ENCODE measurements at places on chromosomes 2 and 18.

DNA sequence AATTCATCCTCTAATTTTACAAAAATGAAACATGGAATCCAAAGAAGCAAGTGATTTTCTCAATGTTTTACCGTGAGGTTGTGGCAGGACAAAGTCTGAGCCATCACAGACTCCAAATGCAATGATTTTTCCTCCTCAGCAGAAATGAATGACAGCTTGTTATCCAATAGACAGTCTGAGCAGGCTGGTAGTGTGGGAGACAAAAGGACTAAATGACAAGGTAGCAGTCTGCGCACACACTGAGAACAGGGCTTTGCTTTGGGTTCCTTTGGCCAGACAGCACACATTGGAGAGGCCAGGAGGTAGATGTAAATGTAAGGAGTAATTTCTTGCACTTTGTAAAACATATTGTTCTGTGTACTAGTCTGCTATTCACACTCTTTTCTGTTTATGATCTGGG is 50.3 kb upstream of the RGPD4 start:
- no peak for DNase-seq

DNA sequence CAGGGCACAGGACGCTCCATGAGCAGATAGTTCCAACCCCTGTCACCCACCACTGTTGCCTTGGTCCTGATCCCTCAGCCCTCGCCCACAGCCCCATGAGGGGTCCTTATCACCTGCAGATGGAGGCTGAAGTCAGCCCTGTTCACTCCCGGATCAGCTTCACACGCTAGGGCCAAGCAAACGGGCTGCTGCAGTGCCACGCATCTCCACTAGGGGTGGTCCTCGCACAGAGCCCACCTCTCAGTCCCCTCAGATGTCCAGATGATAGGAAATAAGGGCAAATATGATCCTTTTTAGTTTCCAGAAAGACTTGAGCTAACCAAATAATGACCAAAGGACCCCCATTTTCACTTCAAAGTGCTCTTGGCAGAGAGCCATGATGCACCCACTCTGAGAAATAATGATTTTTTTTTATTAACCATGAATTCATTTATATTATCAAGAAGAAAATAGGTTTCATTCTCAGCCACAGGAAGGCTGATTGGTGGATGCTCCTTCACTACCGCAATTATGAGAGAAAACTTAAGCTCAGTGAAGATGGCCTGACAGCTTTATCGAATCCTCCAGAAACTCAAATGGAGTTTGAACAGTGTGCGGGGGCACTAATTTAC is 71.9 kb upstream of the KLHL29 start:
- peak; percentile 14 for DNase-seq

DNA sequence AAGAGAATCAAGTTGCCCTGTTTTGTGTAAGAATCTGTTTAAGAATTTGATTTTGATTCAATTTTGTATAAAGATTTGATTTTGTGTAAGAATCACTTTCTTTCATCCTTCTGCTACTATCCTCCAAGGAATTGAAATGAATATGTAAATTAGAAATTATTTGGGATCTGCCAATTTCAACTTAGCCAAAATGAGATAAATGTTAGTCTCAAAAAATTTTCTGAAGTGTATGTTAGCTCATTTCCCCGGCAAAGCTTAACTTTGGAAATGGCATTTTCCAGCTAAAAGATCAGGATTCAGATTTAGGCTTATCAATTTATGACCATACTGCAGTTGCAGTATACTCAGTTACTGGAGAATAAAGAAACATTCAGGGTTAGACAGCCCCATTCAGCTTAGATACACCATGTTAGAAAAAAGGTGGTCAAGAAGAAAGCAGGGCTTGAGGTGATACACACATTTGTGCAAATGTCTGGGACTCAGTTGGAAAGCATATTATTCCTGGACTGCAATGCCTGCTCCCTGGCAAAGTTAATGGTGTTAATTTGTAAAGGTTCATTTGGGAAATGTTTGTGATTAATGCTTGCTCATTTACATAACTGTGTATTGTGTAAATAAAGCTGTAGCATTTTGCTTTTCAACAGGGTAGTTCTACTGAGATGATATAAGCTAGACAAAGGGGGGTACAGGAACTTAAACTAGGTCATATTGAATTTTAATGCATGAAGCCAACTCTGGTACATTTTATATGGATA is 247.8 kb upstream of the SESTD1 start:
- DNase-seq: no peak

- no peak for DNase-seq
These were observed 4.0 kb upstream of the HOXD4 start for GRCh38 chr2:176147210-176147799.

- DNase-seq: no peak
These were observed 396.8 kb upstream of the CELF4 start for GRCh38 chr18:37962316-37962966.

DNA sequence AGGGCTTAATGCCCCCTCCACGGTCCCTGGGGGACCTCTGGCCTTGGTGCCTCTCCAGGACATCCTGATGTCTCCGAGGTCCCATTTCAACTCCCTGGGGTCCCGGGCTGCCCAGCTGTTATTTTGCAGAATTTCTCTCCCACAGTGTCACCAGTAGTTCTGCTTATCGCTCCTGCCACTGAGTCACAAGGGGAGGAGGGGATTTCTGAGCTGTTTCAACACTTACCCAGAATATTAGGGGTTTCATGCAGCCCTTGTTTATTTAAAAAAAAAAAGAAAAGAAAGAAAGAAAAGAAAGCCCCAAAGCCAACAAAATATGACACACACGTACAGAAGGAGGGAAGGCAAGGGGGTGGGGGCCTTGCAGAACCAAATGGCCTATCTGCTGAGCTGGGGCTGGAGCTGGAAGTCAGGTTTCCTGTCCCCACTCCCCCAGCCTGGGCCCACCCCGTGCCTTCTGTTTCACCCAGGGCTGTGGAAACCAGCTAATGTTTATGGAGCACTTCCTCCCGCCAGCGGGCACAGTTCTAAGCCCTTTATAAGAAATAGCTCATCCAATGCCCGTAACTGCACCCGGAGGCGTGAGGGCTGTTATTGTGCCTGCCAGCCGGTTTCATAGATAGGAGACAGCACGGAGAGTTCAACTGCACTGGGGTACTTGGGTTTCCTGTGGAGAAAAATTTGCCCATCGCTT is 8.4 kb upstream of the ARID5A start:
- no peak for DNase-seq

- DNase-seq: no peak
These were observed 143.4 kb downstream of the EML6 start for GRCh38 chr2:54866868-54867267.

- DNase-seq: no peak
These were observed 72.1 kb upstream of the LYPD6B start for GRCh38 chr2:148966438-148966758.

DNA sequence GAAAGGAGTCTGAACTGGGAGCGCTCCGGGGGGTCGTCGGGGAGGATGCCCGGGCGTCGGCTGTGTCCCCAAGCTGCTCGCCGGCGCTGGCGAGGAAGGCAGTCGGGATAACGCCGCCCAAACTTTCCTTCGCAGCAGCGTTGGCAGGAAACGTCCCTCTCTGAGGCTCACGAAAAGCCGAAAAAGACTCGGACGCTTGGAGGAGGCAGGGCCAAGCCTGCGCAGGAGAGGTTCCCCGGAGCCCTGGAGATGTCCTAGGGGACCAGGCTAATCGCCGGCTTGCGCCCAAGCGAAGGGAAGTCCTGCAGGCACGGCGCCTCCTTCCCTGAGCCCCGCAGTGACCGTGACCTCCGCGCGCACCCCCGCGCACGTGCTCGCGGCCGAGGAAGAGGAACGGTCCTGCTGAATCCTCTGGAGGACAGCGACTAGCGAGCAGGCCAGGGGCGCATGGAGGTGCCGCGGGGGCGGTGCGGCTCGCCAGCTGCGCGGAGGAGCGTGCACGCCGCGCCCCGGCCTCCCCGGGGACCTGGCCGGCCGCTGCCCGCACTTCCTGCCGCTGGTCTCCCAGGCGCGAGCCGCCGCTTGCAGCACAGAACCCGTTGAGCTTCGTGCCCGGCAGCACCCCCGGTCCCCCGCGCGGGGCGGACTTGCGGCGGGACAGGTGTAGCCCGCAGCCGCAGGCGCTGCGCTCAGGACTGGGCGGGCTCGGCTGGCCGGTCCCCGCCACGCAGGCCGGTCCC is at the start of gene SH3RF3:
TSS of gene SH3RF3 (plus strand) at position 590 of the 740 bp plus-strand sequence.
- peak; percentile 41 for DNase-seq

DNA sequence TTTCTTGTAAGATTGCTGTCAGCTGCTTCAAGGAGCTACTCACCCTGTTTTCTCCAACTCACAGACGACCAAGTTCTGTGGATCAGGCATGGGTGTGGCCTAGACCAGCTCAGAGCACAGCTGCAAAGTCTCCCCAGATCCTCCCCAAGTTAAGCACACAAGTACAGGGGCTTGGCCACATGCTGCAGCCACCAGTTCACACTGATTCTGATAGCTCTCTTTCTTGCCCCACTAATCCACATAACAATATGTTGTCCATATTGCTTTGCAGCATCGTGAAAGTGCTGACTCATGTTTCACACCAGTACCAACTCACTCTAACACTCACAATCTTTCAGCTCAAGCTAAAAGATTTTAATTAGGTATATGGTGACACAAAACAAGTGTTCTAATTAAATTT is 437.0 kb downstream of the PARD3B start:
- no peak for DNase-seq

GRCh38 chr2:135850892-135851668 is 14.1 kb upstream of the LCT start:
- DNase-seq: no peak

DNA sequence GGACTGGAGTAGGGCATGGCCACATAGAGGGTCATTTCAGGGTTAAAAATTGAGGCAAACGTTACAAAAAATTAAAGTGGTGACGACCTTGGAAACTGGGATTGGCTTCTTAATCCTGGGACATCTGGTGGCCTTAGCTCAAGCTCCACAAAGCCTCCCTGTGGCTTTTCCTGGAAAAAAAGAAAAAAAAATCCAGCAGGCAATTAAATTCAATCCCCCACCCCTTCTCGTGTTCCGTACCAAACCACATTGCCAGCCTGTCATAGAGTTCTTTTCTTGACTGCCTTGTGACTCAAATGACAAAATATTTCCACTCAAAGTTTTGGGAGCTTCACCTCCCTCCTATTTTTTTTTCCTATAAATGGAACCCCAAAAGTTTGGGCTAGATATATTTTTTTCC is 195.6 kb downstream of the HRH4 start:
- no peak for DNase-seq

DNA sequence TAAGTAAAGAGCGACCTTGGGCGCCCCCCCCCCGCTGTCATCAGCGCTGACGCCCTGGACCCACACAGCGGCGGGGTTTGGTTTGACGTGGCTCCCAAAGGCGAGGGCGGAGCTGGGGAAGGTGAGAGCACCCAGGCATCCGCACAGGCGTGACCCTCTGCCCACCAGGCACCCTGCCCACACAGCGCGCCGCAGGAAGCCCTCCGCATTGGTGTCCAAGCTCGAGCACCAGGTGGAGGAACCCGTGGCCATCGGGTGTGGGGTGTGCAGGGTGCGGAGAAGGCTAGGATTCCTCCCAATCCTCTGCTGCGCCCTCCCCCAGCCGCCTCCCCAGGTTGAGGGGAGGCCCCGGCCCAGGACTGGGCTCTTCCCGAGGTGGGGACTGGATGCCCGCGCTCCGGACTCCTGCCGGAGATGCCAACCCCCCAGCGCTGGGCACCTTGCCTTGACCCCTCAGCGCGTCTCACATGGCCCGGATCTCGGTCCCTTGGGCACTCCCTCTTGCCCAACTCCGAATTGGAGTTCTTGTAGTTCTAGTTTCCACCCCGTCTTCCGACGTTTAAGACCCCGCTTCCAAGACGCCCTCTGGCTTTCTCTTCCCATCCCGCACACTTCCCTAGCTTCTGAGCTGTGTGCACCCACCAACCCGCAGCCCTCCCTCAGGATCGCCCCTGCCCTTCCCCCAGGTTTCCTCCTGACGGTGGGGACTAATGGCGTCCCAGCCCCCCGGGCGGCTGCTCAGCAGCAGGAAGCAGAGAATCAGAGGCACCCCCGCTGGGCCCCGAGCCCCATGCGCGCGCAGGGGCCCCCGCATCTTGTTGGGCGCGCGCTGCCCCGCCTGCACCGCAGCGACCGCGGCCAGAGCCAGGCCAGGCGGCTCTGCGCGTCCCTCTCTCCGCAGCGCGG is 25.9 kb upstream of the RESP18 start:
- DNase-seq: no peak

DNA sequence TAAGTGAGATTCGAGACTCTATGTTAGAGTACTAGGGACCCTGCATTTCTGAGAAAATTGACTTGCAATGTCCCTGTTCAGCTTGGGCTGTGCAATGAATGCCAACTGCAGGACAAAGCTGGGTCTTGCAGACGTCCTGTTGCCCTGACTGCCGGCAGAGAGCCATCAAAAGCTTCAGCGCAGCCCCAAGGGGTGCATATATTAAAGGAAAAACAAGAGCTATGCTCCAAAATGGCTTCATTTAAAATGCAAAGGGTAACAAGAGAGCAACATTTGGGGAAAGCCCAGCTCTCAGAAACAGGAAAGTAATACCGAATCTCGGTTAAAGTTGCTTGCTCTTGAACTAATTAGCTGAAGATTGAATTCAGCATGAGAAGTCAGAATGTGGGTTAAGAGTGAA is 110.9 kb upstream of the PNPT1 start:
- no peak for DNase-seq

- DNase-seq: no peak
These were observed 32.9 kb downstream of the LBH start for GRCh38 chr2:30264274-30264673.

DNA sequence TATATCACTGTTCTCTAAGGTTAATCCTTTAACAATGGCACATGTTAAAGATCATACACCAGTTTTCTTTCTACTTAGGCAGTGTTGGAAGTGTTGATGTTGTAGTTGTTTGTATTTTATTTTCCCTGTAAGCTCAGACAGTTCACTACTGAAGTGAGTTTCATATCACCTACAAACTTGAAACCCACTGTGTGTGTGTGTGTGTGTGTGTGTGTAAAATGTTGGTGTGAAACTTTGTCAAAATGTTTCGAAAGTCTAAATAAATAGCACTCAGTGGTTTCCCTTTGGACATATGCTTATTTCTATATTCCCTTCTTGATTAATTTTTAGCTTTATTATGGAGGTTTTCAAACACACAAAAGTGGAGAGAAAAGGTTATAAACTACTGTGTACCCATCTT is 79.8 kb upstream of the CAVIN2 start:
- no peak for DNase-seq

- DNase-seq: no peak
These were observed 146.6 kb downstream of the SMAD7 start for GRCh38 chr18:48803951-48804855.

DNA sequence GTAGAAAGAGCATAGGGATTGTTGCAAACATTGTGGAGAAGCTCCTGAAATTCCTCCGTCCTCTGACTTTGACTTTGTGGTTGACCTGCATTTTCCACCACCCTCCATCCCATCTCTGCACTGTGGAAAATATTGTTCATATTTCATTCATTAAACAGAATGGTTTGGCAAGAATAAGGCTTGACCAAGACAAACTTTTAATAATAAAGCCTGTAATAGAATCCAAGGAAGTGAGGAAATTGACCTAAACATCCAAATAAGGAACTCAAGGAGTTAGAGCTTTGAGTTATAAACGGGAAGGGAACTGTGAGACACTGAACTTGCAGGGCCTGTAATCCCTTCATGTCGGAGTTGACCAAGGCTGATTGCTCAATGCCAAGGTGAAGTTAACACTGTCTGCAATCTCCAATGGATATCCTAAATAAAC is 115.2 kb downstream of the GFPT1 start:
- DNase-seq: no peak

Data from RWPE1 (cell line).